ENCODE measurements at places on chromosomes 1 and 21.

DNA sequence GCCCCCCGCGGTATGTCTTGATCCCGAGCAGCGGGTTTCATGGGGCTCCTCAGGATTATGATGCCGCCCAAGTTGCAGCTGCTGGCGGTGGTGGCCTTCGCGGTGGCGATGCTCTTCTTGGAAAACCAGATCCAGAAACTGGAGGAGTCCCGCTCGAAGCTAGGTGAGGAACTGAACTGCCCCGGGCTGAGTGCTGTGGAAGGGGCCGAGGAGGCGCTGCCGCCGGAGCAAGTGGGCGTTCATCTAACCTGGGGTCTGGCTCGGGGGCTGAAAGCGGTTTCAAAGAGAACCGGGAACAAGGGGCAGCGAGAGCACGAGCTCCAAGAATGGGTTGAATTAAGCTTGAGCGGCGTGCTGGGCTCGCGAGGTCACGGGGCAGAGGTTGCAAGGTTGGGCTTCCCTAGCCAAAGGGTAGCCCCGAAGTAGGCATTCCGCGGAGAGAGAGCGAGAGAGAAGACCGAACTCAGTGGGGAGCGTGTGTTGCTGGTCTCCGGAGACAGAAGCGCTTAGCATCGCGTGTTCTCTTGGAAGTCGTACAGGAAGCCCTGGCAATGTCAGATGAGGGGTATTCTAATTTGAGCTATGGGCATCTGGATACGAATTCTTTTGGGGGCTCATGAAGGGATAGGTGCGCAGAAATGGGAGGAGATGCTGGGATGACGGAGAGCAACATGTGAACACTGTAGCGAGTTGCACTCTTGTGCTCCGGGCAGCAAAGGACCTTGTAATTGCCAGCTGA, 732 bp downstream of the HS2ST1 start:
- H3K4me1 ChIP-seq: peaks cover 43% of the 10 kb centered on the region
- peaks cover 8% of the 10 kb centered on the region for H3K36me3 ChIP-seq
- DNase-seq: peak; percentile 61
- no peaks in the 10 kb centered on the region for H3K27me3 ChIP-seq

- H3K4me3 ChIP-seq: no peak overlapping the region
- no peaks in the 10 kb centered on the region for H3K27me3 ChIP-seq
- no peak overlapping the region for H3K27ac ChIP-seq
- no peaks in the 10 kb centered on the region for H3K4me1 ChIP-seq
Measured at GRCh38 chr1:92808381-92808780, 23.5 kb upstream of the RPL5 start.

DNA sequence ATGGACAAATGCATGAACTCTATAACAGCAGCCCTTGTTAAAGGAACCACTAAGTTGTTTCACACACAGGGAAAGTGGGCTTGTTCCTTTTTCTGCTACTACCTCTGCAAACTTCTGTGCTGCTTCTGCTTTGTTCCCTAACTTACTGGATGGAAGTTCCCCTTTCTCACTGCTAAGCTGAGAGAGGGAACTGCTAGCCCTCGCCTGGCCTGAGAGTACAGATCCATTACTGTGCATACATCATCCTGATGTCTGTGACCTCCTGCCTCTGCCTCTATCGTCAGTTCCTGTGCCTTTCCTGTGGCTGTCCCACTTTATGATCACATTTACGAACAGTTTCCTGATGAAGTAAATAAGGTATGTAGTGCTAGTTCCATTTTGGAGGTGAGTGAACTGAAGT, 3.5 kb downstream of the GNAT2 start:
- peaks cover 5% of the 10 kb centered on the region for H3K27me3 ChIP-seq
- no peak overlapping the region for H3K4me3 ChIP-seq
- DNase-seq: no peak
- no peak overlapping the region for H3K27ac ChIP-seq

DNA sequence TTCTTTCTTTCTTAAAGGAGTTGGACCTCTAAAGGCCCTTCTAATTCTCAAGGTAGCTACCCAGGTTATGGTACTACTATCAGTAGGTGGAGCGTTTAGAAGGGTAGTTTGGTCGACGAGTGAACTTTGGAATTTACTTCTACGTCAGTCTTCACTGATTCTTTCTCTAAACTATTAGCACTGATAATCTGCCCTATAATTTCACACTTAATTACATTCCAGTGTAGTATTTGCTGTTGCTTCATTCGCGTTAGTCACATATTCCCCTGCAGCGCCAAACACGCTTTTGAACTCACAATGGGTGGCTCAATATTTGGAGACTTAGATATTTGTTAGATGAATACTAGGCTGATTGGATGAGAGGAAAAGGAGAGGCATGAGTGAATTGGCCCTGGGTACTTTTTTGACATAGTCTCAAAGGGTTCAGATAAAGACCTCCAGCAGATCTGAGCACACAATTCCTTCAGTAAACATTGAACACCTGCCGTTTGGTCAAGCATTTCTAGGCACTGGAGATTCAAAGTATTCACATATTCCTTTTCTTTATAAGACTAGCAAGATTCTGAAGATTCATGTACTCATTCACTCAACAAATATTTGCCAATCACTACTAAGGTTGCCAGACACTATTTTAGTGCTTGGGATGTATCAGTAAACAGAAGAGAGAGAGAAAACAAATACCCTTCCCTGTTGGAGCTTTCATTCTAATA, 929 bp upstream of the FOXJ3 start:
- H3K4me3 ChIP-seq: peak overlapping the region; percentile 86
- H3K36me3 ChIP-seq: no peaks in the 10 kb centered on the region
- no peaks in the 10 kb centered on the region for H3K27me3 ChIP-seq
- H3K4me1 ChIP-seq: peaks cover 32% of the 10 kb centered on the region

DNA sequence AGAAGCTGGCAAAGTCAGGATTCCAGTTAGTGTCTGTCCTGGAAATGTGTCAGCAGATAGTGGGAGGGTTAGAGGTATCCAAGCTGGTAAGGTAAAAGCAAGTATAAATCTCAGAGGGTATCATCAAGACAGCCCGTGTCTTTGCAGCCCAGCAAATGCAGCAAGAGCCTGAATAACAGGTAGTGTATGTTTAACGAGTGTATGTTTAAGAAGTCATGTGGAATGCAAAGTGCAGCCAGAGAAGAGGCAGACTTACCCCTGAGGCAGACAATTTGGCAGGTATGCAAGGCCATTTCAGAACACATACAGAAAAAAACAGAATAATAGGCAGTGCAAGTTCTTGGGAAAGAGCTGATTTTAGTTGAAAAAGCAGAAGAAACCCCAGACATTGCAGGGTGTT, 411.0 kb upstream of the NEGR1 start:
- H3K4me1 ChIP-seq: no peaks in the 10 kb centered on the region
- DNase-seq: no peak
- H3K27ac ChIP-seq: no peak overlapping the region
- no peaks in the 10 kb centered on the region for H3K27me3 ChIP-seq
- H3K36me3 ChIP-seq: no peaks in the 10 kb centered on the region
- no peak overlapping the region for H3K4me3 ChIP-seq

DNA sequence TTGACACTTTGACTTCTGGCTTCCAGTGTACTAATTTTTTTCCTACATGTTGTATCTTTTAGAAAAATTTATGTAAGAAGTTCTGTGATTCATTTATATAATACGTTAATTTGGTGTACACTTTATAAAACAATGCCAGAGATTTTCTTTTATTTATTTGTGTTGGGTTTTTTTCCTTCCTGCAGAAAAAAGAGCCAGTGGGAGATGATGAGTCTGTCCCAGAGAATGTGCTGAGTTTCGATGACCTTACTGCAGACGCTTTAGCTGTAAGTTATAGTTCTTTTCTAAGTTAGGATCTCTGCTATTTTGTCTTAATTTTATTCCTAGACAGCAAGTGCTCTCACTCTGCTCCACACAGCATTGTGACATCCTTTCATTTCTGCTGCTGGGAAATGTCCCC, 14.4 kb downstream of the SARS1 start:
- DNase-seq: no peak
- H3K27me3 ChIP-seq: no peaks in the 10 kb centered on the region
- H3K4me1 ChIP-seq: no peaks in the 10 kb centered on the region
- H3K4me3 ChIP-seq: no peak overlapping the region
- peaks cover 90% of the 10 kb centered on the region for H3K36me3 ChIP-seq
- H3K27ac ChIP-seq: no peak overlapping the region

- H3K4me3 ChIP-seq: no peak overlapping the region
- peaks cover 52% of the 10 kb centered on the region for H3K36me3 ChIP-seq
- H3K4me1 ChIP-seq: no peaks in the 10 kb centered on the region
- DNase-seq: no peak
Measured at GRCh38 chr1:54340878-54341277, 65.3 kb downstream of the SSBP3 start.

DNA sequence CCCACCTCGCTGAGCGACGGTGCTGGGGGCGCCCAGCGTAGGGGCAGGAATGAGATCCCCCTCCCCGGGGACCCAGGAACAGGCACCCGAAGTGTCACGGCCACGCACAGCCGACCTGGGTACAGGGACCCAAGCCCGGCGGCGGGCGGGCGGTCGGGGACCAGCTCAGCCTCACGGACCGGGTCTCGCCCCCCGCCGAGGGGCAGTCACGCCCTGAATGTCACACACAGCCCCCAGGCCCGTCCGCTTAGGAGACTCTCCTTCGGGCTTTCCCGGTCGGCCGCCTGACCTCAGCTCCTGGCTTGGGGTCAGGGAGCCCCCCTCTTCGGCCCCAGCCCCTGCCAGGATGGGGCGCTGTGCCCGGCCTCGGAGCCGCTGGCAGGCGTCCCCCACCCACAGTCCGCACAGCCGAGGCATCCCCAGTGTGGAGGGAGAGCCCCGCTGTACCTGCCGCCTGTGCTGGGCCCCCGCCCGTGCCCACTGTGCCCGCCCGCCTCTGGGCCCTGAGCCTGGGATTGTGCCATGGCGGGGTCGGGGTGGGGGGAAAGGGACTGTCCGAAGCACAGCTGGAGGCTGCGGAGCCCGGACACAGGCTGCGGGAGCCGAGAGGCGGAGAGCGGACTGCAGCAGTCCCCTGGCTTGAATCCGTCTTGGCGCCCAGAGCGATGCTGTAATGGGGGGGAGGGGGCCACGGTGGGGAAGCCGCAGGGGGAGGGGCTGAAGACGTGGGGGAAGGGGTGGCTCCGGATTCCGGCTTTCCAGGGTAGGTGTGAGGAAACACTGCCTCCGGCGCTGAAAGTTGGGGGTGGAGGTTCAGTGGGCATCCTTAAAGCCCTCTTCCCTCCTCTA, 627 bp upstream of the DLGAP3 start:
- H3K27ac ChIP-seq: no peak overlapping the region
- H3K27me3 ChIP-seq: no peaks in the 10 kb centered on the region
- H3K36me3 ChIP-seq: no peaks in the 10 kb centered on the region
- H3K4me3 ChIP-seq: no peak overlapping the region

GRCh38 chr1:101330427-101331130, 93.8 kb downstream of the S1PR1 start:
- no peak for DNase-seq
- H3K4me1 ChIP-seq: peaks cover 5% of the 10 kb centered on the region
- H3K27me3 ChIP-seq: no peaks in the 10 kb centered on the region
- H3K4me3 ChIP-seq: no peak overlapping the region
- H3K27ac ChIP-seq: no peak overlapping the region

DNA sequence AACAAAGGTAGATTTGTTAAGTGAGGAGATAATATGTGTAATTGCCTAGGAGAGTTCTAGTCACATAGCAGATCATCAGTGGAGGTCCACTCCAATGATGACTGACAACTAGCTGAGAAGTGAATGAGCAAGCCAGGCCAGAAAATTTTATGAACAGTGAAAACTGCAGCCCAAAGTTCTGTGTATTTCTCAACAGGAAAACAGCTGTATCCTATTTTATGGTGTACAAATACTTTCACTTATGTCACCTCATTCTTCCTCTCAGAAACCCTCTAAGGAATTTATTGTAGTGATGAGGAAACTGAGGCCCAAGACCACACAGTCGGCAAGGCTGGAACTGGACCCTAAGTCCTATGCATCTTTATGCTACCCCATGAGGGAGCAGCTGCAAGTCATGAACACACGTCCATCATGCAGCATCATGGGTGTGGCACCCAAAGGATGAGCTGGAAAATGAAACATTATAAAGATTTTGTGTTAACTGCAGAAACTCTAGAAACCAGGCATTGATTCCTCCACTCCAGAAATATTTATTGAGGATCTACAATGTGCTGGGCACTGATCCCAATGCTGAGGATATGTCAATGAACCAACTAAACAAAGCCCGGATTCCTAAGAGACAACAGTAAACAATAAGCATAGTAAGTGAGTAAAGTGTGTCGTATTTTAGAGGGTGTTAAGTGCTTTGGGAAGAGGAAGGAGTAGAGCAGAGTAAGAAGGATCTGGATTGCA, 99.5 kb upstream of the DUSP10 start:
- no peak for DNase-seq
- no peaks in the 10 kb centered on the region for H3K36me3 ChIP-seq
- H3K4me3 ChIP-seq: no peak overlapping the region
- H3K4me1 ChIP-seq: peaks cover 18% of the 10 kb centered on the region

DNA sequence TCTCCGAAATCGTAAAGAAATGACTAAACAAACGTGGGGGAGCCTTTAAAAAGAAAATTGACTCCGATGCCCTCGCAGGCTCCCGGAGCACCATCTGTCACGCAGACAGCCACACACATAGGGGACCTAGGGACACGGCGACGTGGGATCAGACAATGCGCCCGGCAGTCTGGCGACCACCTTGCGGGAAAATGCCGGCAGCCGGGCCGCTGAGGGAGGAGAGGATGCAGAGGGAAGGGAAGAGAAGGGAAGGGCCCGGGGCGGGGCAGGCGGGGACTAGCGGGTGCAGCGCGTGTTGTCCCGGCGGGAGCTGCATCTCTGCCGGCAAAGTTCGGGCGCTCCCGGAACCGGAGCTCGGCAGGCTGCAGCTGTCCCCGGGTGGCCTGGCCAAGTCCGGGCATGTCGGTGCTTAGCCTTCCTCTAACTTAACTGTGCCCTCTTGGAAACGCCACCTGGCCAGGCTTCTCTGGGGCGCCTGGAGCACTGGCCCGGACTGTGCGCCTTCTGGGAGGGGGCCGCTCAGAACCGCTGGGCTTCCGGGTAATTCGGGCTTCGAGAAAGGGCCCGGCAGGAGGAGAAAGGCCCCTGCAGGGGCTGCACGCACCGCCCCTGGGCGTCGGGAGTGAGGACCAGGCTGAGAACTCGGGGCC, 1.8 kb downstream of the NHLH2 start:
- H3K4me1 ChIP-seq: no peaks in the 10 kb centered on the region
- no peak for DNase-seq
- no peak overlapping the region for H3K4me3 ChIP-seq
- no peaks in the 10 kb centered on the region for H3K36me3 ChIP-seq

GRCh38 chr1:204335085-204335484, 24.6 kb downstream of the PLEKHA6 start:
- no peak for DNase-seq
- no peaks in the 10 kb centered on the region for H3K4me1 ChIP-seq
- no peak overlapping the region for H3K27ac ChIP-seq
- H3K36me3 ChIP-seq: no peaks in the 10 kb centered on the region

- DNase-seq: peak; percentile 59
- no peak overlapping the region for H3K27ac ChIP-seq
- H3K4me3 ChIP-seq: no peak overlapping the region
- no peaks in the 10 kb centered on the region for H3K36me3 ChIP-seq
- H3K27me3 ChIP-seq: peaks cover 35% of the 10 kb centered on the region
Measured at GRCh38 chr1:41282679-41283317, 40.7 kb upstream of the SCMH1 start.

GRCh38 chr21:15445327-15445726, 284.5 kb upstream of the USP25 start:
- H3K4me3 ChIP-seq: no peak overlapping the region
- no peaks in the 10 kb centered on the region for H3K27me3 ChIP-seq
- H3K4me1 ChIP-seq: no peaks in the 10 kb centered on the region
- no peak overlapping the region for H3K27ac ChIP-seq

- no peak overlapping the region for H3K27ac ChIP-seq
- no peaks in the 10 kb centered on the region for H3K36me3 ChIP-seq
- no peaks in the 10 kb centered on the region for H3K4me1 ChIP-seq
- H3K27me3 ChIP-seq: no peaks in the 10 kb centered on the region
- no peak for DNase-seq
Measured at GRCh38 chr1:58391056-58391455, 155.5 kb downstream of the OMA1 start.

- no peak overlapping the region for H3K27ac ChIP-seq
- no peak overlapping the region for H3K4me3 ChIP-seq
- no peaks in the 10 kb centered on the region for H3K4me1 ChIP-seq
- no peak for DNase-seq
Measured at GRCh38 chr1:90951009-90951408, 70.8 kb downstream of the ZNF644 start.
